ENCODE measurements at places on chromosomes 3 and 15.

DNA sequence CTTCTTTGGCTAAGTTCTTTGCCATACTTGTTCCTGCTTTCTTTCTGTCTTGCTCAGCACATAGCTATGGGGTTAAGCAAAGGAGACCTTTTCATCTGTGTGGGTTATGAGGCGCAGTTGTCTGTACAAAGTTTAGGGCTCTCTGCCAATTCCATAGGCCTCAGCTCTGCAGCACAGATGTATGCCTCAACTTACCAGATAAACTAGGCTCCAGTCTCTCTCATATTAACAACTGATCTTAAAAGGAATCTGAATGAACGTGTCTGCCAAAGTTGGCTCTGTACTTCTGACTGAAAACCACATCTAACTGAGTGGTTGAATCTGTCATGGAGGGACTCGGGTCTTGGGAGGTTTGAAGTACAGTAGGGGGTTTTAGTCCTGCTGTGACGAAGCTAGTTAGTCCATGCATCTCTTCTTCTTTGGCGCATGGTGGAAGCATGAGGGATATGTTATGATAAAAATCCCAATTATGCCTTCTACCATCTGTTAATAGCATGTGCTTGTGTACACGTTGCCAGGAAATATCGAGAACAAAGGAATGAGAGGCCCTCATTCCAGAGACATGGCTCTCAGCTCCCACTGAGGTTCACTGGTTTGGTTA is 114.6 kb upstream of the TSC22D2 start:
- peaks cover 16% of the 10 kb centered on the region for H3K27me3 ChIP-seq
- no peak overlapping the region for H3K27ac ChIP-seq
- no peak for DNase-seq
- no peaks in the 10 kb centered on the region for H3K4me1 ChIP-seq
- no peaks in the 10 kb centered on the region for H3K36me3 ChIP-seq
- no peak overlapping the region for H3K4me3 ChIP-seq

GRCh38 chr3:101928890-101929289 is 79.6 kb downstream of the NFKBIZ start:
- H3K4me1 ChIP-seq: peaks cover 16% of the 10 kb centered on the region
- no peak for DNase-seq
- H3K36me3 ChIP-seq: no peaks in the 10 kb centered on the region

DNA sequence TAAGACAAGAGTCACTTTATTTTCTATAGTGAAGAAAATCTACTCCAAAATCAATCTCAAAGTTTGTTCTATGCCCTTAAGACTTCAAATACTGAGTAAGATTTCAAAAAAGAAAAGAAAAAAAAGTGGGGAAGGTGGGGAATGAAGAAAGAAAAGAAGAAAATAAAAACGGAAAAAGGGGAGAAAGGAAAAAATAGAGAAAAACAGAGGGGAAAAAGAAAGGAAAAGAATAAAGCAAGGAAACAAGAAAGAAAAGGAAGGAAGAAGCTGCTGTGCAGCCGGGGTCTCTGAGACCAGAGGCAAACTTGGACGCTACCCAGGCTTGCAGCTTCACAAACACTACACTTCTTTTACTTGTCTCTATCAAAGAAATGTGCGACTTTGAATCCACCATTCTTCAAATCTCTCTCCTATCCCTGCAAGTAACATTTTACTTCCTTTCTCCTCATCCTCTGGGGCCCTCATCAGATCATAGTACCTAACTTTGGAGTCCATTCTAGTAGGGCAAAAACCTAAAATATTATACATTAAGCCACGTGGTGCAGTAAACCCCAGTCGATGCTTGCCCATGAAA is 279.8 kb downstream of the FOXP1 start:
- peak overlapping the region; percentile 87 for H3K27ac ChIP-seq
- H3K4me3 ChIP-seq: peak overlapping the region; percentile 77
- H3K4me1 ChIP-seq: peaks cover 88% of the 10 kb centered on the region
- H3K27me3 ChIP-seq: no peaks in the 10 kb centered on the region

GRCh38 chr3:89145995-89146394 is 38.6 kb downstream of the EPHA3 start:
- no peak for DNase-seq
- H3K27me3 ChIP-seq: no peaks in the 10 kb centered on the region
- H3K4me3 ChIP-seq: no peak overlapping the region
- H3K36me3 ChIP-seq: no peaks in the 10 kb centered on the region
- no peak overlapping the region for H3K27ac ChIP-seq

DNA sequence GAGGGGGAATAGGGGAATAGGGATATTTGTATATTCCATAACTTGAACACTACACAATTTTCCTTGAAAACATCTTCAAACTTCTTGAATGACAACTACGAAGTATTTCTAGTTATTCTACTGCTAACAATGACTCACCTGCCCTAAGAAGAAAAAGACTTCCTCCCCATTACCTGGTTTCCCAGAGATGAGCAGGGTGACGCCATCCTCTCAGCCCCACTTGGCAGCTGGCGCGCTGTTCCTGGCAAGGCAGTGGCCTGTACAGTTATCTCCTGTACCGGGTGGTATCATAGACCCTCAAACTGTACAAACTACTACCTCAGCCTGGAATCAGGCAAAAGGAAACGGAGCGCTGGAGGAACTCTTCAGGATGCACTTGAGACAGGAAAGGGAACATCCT is 10.4 kb downstream of the WDR82 start:
- H3K27ac ChIP-seq: peak overlapping the region; percentile 91
- peaks cover 80% of the 10 kb centered on the region for H3K36me3 ChIP-seq
- H3K4me1 ChIP-seq: peaks cover 85% of the 10 kb centered on the region
- peak; percentile 80 for DNase-seq
- no peaks in the 10 kb centered on the region for H3K27me3 ChIP-seq

Data from activated CD4-positive, alpha-beta memory T cell treated with anti-CD3 and anti-CD28 coated beads for 36 hours (primary cell).